Smooth muscle cell of bladder (primary cell): ENCODE measurements at places on chromosomes 7 and 10. TPM values are rescaled to one million over a fixed set of nuclear protein-coding genes. Genes with fewer than 3 reads are reported as not detected.

Gene KDM7A
- total RNA-seq, result 4.8 and 5.7 TPM in 2 replicates

Gene TMEM176B
- total RNA-seq, result 3.8 and 156 TPM in 2 replicates

Gene SDK1
- total RNA-seq, result 4.1 and 6.5 TPM in 2 replicates

Gene GOLGA7B
- total RNA-seq, result under 0.01 TPM in 1 of 2 replicates, not detected in the other

Gene SLC4A2
- total RNA-seq, result 58.6 and 78.7 TPM in 2 replicates

Gene NAT16
- total RNA-seq, result not detected in 2 replicates

Gene ADCY1
- total RNA-seq, result 0.18 and 0.28 TPM in 2 replicates
